Activated CD8-positive, alpha-beta memory T cell treated with anti-CD3 and anti-CD28 coated beads, Interleukin-2, amount 10 ng/mL, durations not matched to agents 7 days and 5 days (primary cell): ENCODE measurements at places on chromosomes 1 and 21.
A peak's percentile ranks its signal among the peaks of the same experiment; 100 is the strongest.

- no peaks in the 10 kb centered on the region for H3K36me3 ChIP-seq
- no peaks in the 10 kb centered on the region for H3K27me3 ChIP-seq
- H3K4me1 ChIP-seq = no peaks in the 10 kb centered on the region
- no peak overlapping the region for H3K27ac ChIP-seq
- no peak for DNase-seq
Measured at GRCh38 chr1:96545935-96546656, 175.5 kb upstream of the PTBP2 start.

DNA sequence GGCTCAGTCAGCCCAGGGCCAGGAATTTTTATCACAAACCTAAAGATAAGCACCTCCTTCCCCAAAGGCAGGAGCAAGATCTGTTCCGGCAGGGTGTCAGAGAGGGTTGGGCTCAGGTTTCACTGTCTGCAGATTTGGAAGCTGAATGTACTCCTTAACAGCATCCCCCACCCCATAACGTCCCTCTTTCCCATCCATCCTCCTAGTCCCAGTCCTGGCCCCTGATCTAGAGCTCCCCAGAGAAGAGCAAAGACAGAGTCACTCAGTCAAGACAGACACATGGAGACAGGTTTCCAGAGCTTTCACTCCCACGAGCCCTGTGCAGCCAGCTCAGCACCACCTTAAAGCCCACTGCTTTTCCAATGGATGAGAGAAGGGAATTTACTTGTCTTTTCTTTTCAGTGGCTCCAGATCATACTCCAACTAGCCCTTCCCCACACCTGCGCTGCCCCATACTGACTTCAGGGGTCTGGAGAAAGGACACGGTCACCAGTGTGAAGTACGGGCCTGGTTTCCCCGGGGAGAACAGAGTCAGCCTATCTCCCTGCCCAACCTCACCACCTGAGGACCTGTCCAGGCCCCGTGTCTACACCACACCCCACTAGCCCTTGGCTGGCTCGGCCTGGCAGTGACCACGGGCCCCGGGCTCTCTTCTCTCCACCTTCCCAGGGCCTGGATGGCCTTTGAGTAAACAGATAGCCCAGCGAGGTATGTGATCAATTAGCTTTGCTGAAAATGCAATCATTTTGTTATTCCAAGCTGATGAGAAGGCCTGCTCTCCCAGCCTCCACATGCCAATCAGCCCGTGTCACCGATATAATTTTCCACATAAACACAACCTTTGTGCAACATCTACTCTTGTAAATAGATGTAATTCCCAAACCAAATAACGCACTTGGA, 249.1 kb downstream of the FOXD2 start:
- no peaks in the 10 kb centered on the region for H3K36me3 ChIP-seq
- H3K4me3 ChIP-seq = no peak overlapping the region
- H3K27ac ChIP-seq = no peak overlapping the region

DNA sequence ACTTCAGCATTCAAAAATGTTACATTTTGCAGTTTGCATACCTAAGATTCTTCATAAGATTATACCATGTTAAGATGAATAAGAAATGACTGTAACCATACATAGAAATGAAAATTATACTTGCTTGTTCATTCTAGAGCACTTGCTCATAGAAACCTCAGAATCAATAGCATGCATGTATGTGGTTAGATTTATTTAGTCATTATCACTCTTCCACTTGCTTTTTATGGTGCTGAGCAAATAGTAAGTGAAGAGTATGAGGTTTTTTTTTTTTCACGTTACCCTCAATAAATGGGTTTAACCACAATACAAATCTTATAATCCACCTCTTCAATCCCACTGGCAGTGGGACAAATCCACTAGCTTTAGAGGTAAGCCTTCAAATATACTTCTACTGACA, 84.7 kb downstream of the LRRC53 start:
- DNase-seq = no peak
- no peak overlapping the region for H3K4me3 ChIP-seq

- no peak overlapping the region for H3K27ac ChIP-seq
- peaks cover 20% of the 10 kb centered on the region for H3K36me3 ChIP-seq
- no peak for DNase-seq
- H3K27me3 ChIP-seq = no peaks in the 10 kb centered on the region
- H3K4me3 ChIP-seq = no peak overlapping the region
Measured at GRCh38 chr1:121471523-121471922, 286.7 kb downstream of the SRGAP2C start.

DNA sequence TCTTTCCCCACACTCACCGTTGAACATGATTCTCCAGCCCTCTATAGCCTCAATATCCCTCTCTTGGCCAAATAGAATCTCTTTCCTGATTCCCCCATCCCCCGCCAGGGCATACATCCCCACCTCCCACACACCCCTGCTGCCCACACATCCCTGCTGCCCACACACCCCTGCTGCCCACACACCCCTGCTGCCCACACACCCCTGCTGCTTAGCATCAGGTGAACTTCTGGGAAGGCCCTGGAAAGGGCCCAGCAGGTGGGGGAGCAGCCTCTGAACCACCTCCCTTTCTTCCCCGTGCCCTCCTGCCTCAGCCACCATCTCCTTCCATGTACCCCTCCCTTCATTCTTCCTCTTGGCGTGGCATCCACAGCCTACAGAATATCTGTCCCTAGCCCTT, 15.9 kb upstream of the IFNLR1 start:
- no peak for DNase-seq
- H3K36me3 ChIP-seq = no peaks in the 10 kb centered on the region
- no peak overlapping the region for H3K4me3 ChIP-seq
- peaks cover 8% of the 10 kb centered on the region for H3K27me3 ChIP-seq
- peaks cover 23% of the 10 kb centered on the region for H3K4me1 ChIP-seq

DNA sequence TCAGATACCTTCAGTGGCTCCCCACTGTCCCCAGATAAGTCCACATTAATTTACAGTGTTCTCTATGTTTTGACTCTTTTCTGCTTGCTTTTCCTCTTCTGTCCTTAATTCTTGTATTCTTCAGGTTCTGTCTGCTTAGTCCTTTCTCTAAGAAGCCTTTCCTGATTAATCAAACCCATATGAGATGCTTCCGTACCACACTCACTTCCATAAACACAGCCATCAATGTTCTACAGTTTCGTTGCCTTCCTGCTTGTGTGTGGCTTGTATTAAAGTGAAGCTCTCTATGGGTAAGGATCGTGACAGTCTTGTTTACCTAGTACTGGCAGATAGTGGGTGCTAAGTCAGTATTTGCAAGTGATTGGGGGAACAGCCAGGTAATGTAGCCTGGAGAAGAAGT, 75.9 kb downstream of the PRDM2 start:
- no peak overlapping the region for H3K27ac ChIP-seq
- DNase-seq = no peak
- no peak overlapping the region for H3K4me3 ChIP-seq

DNA sequence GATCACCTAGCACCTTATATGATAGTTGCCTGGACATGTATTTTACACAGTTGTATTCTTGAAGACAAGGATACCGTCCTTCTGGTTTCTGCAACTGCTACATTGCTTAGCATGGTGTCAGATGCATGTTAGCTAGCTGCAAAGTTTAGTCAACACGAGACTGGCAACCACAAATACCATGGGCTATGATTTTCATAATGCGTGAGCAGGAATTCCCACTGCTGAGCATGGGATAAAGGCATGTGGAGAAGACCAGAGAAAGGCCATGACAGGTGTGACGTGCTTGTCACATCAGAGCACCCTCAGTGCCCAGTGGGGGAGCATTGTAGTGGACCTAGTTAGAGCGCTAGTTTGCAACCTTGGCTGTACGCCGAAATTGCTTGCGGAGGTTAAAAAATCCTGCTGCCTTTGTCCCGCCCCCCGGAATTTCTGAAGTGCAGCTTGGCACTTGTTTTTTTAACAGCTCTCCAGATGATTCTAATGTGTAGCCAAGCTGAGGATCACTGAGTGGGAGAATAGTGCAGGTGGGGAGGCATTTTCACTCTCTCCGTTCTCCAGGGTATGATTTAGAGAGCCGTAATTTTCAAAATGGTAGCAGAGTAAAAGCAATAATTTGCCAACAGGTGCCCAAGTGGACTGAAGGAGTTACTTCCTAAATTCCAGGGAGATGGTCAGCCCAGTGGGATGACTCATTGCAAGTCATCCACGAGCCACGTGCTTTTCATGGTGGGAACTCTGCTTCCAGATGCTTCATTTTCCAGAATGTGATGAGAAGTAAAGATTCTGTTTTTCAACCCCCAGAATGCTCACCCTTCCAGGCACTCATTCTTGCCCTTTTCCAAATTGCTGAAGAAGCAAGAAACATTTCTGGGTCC, 81.0 kb downstream of the CNIH3 start:
- no peaks in the 10 kb centered on the region for H3K4me1 ChIP-seq
- no peaks in the 10 kb centered on the region for H3K27me3 ChIP-seq
- no peaks in the 10 kb centered on the region for H3K36me3 ChIP-seq
- no peak overlapping the region for H3K27ac ChIP-seq

DNA sequence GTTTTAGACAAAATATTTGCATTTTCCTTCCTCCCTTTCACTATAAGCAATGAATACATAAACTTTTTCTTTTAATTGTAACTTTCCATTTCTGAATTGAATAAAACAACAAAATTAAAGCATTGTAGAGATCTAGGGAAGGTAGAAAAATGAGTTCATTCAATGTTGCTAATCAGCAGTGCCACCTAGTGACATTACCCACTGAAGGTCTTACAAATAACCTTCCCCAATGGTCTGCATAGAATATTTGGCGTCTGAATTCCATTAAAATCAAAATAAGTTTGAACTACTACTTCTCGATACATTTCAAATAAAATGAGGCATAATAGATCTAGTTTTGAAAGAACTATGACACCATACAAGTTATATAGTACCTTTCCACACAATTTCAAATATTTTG, 19.6 kb downstream of the FH start:
- DNase-seq = no peak
- H3K4me3 ChIP-seq = no peak overlapping the region
- H3K4me1 ChIP-seq = peaks cover 2% of the 10 kb centered on the region
- no peak overlapping the region for H3K27ac ChIP-seq
- H3K36me3 ChIP-seq = peaks cover 43% of the 10 kb centered on the region

DNA sequence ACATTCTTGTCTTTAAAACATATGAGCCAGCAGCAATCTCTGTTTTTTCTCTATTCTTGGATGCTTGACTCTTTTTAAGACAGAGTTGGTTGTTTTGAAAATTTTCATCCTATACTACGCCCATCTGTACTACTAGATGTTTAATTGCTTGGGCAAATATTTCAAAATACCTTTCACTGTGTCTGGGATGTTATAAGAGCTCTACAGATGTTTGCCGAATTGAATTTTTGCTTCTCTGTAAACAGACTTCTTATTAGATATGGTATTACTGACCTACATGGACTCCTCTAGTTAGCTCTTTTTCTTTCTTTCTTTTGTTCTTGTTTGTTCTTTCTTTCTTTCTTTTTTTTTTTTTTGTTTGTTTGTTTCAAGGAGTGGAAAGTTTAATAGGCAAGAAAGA, 345.1 kb downstream of the ST6GALNAC3 start:
- no peak overlapping the region for H3K4me3 ChIP-seq
- no peak overlapping the region for H3K27ac ChIP-seq
- H3K36me3 ChIP-seq = no peaks in the 10 kb centered on the region
- no peaks in the 10 kb centered on the region for H3K4me1 ChIP-seq
- no peak for DNase-seq

- peaks cover 38% of the 10 kb centered on the region for H3K36me3 ChIP-seq
- no peak for DNase-seq
- no peak overlapping the region for H3K27ac ChIP-seq
Measured at GRCh38 chr1:175978476-175978875, 228.6 kb downstream of the COP1 start.

DNA sequence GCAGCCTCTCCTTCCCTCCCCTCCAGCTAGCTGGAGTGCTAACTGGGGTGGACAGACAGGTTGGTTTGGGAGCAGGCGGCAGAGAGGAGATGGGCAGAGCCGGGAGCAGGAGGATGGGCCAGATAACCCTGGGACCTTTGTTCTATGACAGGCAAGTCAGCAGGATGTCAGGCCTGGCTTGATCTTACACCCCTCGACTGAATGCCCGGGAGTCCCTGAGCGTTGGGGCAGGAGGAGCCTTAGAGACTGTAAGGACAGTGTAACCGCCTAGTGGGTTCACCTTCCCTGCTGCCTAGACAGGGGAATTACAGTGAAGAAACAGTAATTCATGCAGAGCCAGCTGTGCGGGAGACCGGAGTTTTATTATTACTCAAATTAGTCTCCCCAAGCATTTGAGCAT, 60.2 kb downstream of the MDM4 start:
- H3K36me3 ChIP-seq = no peaks in the 10 kb centered on the region
- no peaks in the 10 kb centered on the region for H3K27me3 ChIP-seq
- peaks cover 23% of the 10 kb centered on the region for H3K4me1 ChIP-seq
- no peak overlapping the region for H3K4me3 ChIP-seq
- DNase-seq = no peak

GRCh38 chr1:158145173-158145719, 35.4 kb upstream of the CD1D start:
- peaks cover 10% of the 10 kb centered on the region for H3K4me1 ChIP-seq
- no peak for DNase-seq
- H3K36me3 ChIP-seq = no peaks in the 10 kb centered on the region
- H3K27ac ChIP-seq = no peak overlapping the region

- peak overlapping the region; percentile 98 for H3K27ac ChIP-seq
- H3K4me3 ChIP-seq = peak overlapping the region; percentile 72
- peaks cover 42% of the 10 kb centered on the region for H3K36me3 ChIP-seq
- H3K4me1 ChIP-seq = peaks cover 89% of the 10 kb centered on the region
- DNase-seq = no peak
- H3K27me3 ChIP-seq = no peaks in the 10 kb centered on the region
Measured at GRCh38 chr1:40384887-40385286, 11.4 kb downstream of the SMAP2 start.

DNA sequence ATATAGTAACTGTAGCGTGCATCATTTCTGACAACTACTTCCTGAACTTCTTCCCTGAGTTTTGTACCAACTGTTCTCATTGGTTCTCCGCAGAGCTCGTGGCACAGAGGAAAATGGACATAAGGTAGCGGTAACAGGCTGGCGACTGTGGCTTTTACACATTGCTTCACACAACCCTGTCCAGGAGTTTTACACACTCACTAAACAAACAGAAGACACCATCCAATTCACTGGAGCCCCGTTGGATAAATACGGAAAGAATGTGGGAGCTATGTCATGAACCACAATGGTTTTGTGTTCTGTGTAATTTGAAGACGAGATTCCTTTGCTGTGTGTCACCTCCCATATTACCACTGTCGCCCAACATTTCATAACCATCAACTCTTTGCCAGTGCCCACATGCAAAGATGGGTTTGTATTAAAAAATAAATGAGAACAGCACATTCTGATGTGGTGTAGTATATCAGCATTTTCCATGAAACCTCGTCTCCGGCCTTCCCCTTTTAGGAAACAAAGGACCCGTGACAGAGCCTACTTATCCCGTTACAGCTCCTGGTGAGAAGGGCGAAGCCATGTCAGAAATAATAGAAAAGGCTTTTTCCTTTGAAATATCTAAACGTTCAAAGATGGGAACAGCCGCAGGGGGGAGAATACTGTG, 47.4 kb upstream of the ENAH start:
- H3K4me1 ChIP-seq = no peaks in the 10 kb centered on the region
- no peaks in the 10 kb centered on the region for H3K27me3 ChIP-seq
- H3K36me3 ChIP-seq = no peaks in the 10 kb centered on the region
- no peak for DNase-seq
- no peak overlapping the region for H3K4me3 ChIP-seq

- no peak overlapping the region for H3K27ac ChIP-seq
- H3K4me1 ChIP-seq = no peaks in the 10 kb centered on the region
- H3K4me3 ChIP-seq = no peak overlapping the region
- DNase-seq = no peak
- no peaks in the 10 kb centered on the region for H3K36me3 ChIP-seq
Measured at GRCh38 chr1:223417444-223417843, 24.2 kb downstream of the CCDC185 start.
